Endodermal cell (in vitro differentiated cells): ENCODE measurements at places on chromosomes 1 and 21. TPM values are rescaled to one million over a fixed set of nuclear protein-coding genes. Genes with fewer than 3 reads are reported as not detected.

The PLA2G2C gene
- not detected in 2 replicates for total RNA-seq

The TSSK3 gene
- total RNA-seq, result 3.8 to 6.4 TPM (median 6.2 TPM) in 3 replicates

The AADACL4 gene
- total RNA-seq, result not detected in 2 replicates

The SLC35D1 gene
- total RNA-seq, result 5.3 and 5.5 TPM in 2 replicates

The SPRR2F gene
- not detected in 2 replicates for total RNA-seq

The RORC gene
- not detected in 3 replicates for total RNA-seq

The OR6K2 gene
- total RNA-seq, result not detected in 2 replicates

The FAAH gene
- total RNA-seq, result 35.7 to 56.6 TPM (median 53.4 TPM) in 3 replicates

The S100A7 gene
- not detected in 3 replicates for total RNA-seq

The GNAT2 gene
- total RNA-seq, result not detected in 3 replicates
